ENCODE measurements at places on chromosomes 7 and 10.

- DNase-seq: no peak
Measured at GRCh38 chr7:49805371-49806007, 32.1 kb downstream of the VWC2 start.

- DNase-seq: no peak
Measured at GRCh38 chr7:38000272-38000671, 79.8 kb downstream of the EPDR1 start.

GRCh38 chr10:124590216-124591122, 128.8 kb downstream of the LHPP start:
- DNase-seq: no peak

DNA sequence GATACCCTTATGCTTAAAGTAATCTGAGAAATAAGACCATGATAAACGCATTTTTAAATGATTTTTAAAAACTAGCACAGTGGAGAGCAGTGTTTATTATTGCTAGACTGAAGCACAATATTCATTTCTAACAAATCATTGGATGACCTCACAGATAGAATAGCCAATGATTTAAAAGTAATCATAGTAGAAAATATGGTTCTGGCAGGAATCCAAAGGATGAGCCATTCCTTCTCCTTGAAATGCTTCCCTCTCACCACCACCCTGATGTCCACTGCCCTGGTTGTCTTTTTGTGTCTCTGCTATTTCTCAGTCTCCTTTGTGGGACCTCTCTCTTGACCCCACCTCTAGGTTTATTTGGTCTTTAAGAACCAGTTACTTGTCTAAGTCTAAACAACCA, 64.9 kb downstream of the PRKG1 start:
- no peak for DNase-seq

DNA sequence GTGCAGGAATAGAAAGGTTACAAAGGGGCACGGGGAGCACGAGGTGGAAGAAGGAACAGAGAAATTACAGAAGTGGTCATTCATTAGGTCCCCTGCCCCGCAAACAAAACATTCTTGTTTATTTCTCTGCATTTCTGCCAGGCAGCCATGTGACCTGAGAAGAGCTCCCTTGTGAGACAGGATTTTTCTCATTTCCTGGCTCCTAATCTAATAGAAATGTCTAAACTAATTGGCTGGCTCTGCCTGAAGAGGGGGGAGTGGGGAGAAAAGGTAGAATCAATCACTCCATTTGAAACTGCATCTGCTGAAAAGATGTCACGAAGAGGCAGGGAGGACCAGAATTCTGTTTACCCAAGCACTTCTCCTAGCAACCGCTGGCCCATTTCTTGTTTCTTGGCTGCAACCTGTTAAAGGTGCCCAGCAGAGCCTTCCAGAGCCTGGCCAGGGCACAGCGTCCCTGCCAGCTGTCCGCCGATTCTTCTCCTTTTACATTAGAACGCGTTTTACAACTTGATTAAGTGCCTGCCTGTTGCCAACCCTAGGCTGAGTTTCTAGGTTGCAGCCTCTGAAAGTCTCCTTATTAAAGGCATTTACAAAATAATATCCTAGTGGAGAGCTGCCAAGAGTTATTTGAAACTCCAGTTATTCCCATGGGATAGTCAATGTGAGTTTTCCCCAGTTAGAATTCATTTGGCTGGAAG, 1227.6 kb downstream of the TYW1 start:
- DNase-seq: no peak

GRCh38 chr7:20005081-20005480, 212.1 kb downstream of the MACC1 start:
- no peak for DNase-seq

DNA sequence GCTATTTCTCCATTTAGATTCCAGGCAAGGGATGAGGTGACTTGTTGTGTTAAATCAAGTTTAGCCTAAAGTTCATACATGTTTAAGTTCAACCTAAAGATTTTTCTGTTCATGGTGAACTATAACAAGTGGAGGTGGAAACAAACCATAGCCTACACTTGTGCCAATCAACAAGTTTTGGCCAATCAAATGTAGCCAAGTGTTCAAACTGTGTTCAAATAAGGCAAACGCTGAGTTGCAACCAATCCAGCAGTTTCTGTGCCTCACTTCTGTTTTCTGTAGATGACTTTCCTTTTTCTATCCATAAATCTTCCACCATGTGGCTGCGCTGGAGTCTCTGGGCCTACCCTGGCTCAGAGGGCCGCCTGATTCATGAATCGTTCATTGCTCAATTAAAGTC, 4.5 kb upstream of the VOPP1 start:
- DNase-seq: no peak

- DNase-seq: peak; percentile 32
Measured at GRCh38 chr7:134420424-134421125, 38.3 kb downstream of the AKR1B1 start.

DNA sequence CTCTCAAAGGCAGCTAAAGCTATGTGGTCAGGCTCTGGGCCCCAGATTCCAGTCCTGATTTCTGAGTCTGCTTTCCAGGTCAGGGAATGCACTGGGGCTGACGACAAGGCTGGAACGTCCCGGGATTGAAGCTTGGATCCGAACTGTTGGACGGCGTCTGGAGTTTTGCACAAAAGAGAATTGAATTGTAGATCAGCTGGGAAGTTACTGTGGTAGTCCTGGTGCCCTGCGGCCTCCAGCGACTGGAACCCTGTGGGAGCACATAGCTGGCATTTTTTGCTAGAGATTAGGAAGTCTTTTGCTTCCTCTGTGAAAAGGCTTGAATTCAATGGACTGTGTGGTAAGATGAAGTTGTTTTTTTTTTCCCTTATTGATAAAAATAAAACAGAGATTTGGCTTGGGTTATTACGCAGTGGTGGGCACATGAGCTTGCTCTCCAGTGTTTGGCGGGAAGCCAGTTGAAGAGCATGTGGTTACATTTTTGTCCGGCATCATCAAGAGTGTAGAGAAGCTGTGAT, at the start of gene HK1:
HK1 (plus strand) TSS at position 51 of the 518 bp plus-strand sequence.
- DNase-seq: no peak

- DNase-seq: no peak
Measured at GRCh38 chr7:8189625-8190024, 72.3 kb downstream of the ICA1 start.

GRCh38 chr10:10527861-10528562, 489.7 kb upstream of the CELF2 start:
- no peak for DNase-seq

GRCh38 chr10:47019155-47020145, 108.2 kb downstream of the PTPN20 start:
- no peak for DNase-seq
